ENCODE measurements at places on chromosomes 4 and X.

- no peak for DNase-seq
Observed at GRCh38 chrX:136616987-136617685, 30.8 kb upstream of the CD40LG start.

- no peak for DNase-seq
Observed at GRCh38 chr4:132670557-132670956, 478.5 kb upstream of the PCDH10 start.

DNA sequence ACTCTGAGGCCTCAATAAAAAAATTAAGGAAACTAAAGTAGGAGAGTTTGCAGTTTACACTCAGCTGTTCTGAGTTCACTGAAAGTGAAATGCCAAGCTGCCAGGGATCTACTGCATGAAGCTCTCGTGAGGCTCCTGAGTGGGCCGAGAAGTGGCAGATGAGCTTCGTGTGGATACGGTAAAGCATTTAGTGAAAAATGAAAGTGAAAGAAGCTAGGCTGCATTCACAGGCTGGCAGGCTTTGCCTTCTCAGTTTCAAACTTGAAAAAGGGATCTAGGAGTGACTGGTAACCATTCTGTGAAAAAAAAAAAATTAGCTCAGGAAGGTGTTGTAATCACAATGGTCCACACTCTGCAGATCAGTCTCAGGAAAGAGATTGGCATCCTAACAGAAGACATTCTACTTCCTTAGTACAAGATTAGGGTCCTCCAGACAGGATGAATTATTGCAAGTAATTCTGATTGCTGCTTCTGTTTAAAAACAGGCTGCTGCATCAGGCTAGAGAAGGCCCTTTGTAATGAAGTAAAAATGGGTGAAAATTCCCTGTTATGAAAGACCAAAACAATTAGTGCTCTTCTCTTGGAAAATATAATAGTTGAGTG lies 679.9 kb downstream of the RPA4 start:
- DNase-seq, result no peak

- DNase-seq, result no peak
Observed at GRCh38 chr4:78939667-78940008, 400 bp upstream of the PAQR3 start.

GRCh38 chr4:189088780-189089179 lies 851.9 kb upstream of the FRG1 start:
- DNase-seq, result no peak

DNA sequence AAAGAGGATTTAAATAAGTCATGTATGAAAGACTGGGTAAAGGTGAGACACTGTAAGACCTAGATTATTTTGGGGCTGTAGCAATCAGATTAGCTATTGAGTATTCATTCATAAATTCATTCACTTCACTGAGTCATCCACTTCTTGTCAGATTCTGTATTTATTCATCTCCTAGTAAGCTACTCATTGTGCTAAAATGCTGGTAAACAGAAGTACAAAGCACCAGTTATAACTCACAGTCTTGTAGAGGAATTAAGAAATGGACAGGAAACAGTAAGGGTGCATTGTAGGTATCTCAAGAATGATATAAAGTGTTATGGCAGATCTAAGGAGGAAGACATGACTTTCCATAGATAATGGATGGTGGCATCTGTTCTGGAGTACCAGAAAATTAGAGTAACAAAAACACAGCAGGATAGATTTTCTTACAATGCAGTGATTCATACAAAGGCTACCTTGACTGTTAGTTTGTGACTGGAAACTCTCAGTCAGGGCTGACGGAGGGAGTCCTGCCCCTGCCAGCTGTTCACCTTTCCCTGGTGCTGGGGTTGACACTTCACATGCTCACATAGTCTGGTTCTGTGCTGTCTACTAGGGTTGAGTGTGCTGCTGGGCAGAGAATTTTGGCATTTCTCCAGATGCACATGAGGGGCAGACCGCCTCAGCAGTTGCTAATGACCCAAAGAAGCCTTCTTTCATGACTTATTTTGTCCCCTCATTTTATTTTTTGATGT lies 26.5 kb upstream of the HAND2 start:
- no peak for DNase-seq

DNA sequence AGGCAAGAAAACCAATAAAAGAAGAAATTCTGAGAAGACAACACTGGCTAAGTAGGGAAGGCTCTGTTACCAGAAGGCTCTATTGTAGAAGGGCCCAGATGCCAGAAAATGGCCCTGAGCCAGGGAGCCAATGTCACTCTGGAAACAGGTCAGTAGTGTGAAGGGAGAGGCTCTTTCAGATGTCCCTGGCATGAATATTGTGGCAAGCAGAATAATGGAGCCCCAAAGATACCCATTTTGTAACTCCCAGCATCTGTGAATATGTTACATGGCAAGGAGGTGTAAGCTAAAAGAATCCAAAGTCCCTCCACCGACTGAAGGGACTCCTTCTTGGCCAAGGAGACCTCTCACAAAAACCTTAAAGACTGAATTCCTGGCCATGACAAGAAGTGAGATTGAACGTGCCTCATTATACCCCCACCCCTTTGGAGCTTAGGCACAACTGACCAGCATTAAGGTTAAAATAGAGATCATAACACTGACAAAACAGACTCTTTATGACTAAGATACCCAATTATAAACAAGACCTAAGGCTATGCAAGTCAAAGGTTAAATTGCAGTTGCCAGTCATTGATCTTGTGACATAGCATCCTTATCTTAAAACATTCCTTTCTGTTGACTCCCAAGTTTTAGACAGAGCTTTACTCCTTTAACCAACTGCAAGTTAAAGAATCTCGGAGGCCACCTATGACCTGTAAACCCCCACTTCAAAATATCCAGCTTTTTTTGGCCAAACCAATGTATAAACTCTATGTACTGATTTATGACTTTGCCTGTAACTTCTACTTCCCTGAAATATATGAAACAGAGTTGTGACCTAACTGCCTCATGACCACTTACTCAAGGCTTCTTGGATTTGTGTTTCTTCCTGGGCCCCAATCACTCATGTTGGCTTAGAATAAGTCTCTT lies 42.2 kb upstream of the SMIM10 start:
- DNase-seq, result no peak

DNA sequence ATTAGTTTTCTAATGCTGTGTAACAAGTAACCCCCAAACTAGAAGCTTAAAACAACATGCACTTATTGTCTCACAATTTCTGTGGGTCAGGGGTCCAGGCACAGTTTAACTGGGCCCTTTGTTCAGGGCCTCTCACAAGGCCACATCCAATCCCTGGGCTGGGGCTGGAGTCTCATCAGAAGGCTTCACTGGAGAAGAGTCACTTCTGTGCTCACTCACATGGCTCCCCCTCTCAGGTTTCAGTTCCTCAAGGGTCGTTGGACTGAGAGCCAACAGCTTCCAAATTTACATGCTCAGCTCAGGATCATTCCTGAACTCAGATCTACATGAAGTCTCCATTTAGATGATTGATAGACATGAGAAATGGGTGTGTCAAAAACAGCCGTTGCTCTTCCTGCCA lies 77.1 kb downstream of the EVC start:
- no peak for DNase-seq

DNA sequence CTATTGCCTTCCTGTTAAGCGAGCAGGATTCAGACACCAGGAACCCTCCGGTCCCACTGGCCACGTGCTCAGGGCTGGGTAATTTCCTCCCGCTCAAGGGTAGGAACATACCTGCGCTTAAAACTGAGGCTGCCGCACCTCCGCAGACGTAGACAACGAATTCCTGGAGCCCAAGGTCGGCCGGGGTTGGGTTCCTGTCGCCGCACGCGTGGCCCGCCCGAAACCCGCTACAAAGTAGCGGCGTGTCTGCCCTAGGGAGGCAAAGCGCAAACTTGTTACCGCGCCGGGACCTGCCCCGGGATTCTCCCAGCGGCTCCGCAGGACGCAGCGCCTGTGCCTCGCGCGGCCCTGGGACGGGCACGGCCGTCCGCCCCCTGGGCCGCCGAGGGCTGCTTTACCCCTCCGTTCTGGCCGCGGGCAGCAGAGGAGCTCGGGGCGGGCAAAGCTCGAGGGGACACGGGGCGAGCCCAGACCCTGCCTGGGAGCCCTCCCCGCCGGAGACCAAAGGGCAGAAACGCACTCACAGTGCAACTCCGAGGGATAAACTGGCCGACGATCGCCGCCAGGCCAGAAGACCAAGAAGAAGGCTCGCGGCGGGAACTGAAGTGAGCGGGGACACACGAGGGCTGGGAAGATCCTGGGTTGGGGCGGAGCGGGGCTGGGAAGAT lies at the start of gene ERVMER34-1:
Gene ERVMER34-1, minus strand, starts transcription at position 607 of the 668 bp plus-strand sequence. CDS start 5,905 bp downstream, outside the sequence.
- DNase-seq, result no peak

DNA sequence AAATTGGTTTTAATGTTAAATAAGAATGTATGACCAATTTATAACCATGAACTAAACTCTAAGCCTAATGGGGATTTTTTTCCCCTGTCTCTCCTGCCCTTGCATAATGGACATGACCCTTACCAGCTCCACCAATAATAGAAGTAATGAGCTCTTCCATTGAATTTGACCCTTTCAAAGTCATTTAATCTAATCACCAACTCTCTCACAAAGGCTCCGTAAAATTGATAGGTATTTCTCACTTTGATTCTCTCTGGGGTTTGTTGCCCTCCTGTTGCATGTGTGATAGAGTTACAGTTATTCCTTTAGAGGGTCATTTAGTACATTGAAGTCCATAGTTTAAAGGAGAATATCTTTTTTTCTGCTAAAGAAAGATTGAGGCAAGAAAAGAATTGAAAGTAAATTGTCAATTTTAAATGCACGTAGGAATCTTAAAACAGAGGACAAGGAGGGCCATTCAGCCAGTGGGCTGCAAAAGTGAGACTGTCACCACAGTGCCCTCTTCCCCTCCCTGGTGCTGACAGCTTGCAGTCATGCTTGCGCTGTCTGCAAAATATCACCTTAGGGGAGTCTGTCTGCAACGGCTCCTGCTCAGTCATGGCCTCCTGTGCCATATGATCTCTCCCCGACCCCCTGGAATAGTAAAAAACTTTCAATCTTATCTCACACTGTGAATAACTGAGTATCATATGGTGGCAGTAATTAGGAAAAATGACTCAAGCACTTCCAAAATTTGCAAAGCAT lies 307.5 kb upstream of the GNPDA2 start:
- DNase-seq, result no peak

- peak; percentile 45 for DNase-seq
Observed at GRCh38 chr4:27684610-27685011, 824.0 kb downstream of the STIM2 start.

DNA sequence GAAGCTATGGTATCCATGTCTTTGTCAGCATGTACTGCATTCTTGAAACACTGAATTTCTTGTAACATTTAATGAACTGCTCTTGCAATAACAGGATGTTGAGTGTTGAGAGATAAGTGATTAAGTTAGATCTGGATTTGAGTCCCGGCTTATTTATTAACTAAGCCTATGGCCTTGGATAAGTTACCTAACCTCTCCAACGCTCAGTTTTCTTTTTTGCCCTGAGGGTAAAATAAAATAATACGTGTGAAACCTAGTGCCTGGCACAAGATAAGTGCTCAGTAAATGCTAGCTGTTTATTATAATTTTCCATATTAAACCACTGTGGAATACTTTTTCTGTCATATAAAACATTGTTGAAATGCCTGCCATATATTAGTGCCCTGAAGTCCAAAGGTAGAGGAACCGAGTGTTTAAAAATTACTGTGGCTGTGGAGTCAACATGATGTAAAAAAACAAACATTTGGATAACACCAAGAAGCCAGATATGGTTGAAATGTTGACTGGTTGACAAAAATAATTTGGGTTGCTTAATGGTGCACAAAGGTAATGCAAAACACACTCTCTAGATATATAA lies 58.6 kb upstream of the ALB start:
- DNase-seq, result no peak

GRCh38 chr4:184506527-184507121 lies 32.3 kb upstream of the IRF2 start:
- peak; percentile 19 for DNase-seq

DNA sequence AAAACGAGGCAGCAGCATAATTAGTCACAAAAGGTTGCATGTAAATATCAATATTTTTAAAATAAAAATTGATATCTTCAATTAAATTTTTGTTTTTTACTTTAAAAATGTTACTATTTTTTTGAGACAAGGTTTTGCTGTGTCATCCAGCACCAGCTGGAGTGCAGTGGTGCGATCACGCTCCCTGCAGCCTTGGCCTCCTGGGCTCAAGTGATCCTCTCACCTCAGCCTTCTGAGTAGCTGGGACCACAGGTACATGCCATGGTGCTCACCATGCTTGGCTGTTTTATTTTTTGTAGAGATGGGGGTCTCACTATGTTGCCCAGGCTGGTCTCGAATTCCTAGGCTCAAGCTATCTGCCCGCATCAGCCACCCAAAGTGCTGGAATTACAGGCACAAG lies 96.8 kb upstream of the FRAS1 start:
- DNase-seq, result no peak

DNA sequence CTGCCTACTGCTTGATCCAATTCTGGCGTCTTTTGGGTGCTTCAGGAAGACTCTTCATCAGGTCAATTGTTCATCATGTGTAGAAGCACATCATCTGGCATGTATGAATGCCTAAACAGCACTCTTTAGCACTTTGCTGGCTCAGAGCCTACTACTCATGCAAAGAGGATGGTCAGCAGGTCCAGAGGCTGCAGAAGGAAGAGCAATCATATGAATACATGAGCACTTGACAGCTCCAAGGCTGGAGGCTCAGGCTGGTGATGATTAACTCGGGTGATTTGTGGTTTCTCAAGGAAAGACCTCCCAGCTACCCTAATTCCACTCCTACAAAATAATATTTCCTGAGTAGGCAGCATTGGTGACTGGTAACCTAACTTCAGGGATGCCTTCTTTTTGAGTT lies 103.8 kb upstream of the CXCL13 start:
- no peak for DNase-seq

GRCh38 chr4:61922766-61923165 lies 722.6 kb downstream of the ADGRL3 start:
- DNase-seq, result no peak

- DNase-seq, result no peak
Observed at GRCh38 chrX:86021652-86022289, 25.6 kb downstream of the CHM start.

- no peak for DNase-seq
Observed at GRCh38 chr4:15706646-15707362, 3.9 kb downstream of the BST1 start.

GRCh38 chr4:75002381-75002780 lies 69.5 kb downstream of the PARM1 start:
- DNase-seq, result no peak

GRCh38 chrX:6184900-6185515 lies 43.7 kb downstream of the NLGN4X start:
- DNase-seq, result no peak

- DNase-seq, result no peak
Observed at GRCh38 chr4:146342600-146343192, 128.4 kb downstream of the REELD1 start.

GRCh38 chr4:158530898-158531297 lies 9.2 kb downstream of the RXFP1 start:
- DNase-seq, result no peak

- no peak for DNase-seq
Observed at GRCh38 chrX:155880586-155881157, 473 bp upstream of the VAMP7 start.

- no peak for DNase-seq
Observed at GRCh38 chr4:24645765-24646550, 61.6 kb upstream of the DHX15 start.

DNA sequence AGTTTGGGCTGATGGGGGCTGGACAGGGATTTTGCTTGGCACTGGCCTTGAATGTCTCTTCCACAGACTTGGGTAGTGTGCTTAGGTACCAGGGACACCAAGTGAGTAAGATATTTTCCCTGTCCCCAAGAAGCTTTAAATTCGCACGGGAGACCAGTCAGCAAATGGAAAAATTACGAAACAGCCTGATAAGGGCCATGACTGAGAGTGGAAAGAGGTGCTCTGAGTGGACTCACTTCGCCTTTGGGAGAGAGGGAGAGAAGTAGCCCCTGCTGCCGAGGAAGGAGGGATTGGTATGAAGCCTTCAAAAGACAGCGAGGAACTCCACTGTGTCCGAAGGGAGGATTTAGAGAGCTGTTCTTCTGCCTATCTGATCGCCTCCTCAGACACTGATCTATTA lies 2.6 kb downstream of the LSM6 start:
- DNase-seq, result no peak

Measured in HL-60 (cell line).